Left ventricle myocardium superior (tissue), 1 donor: ENCODE measurements at places on chromosomes 3 and 15.

DNA sequence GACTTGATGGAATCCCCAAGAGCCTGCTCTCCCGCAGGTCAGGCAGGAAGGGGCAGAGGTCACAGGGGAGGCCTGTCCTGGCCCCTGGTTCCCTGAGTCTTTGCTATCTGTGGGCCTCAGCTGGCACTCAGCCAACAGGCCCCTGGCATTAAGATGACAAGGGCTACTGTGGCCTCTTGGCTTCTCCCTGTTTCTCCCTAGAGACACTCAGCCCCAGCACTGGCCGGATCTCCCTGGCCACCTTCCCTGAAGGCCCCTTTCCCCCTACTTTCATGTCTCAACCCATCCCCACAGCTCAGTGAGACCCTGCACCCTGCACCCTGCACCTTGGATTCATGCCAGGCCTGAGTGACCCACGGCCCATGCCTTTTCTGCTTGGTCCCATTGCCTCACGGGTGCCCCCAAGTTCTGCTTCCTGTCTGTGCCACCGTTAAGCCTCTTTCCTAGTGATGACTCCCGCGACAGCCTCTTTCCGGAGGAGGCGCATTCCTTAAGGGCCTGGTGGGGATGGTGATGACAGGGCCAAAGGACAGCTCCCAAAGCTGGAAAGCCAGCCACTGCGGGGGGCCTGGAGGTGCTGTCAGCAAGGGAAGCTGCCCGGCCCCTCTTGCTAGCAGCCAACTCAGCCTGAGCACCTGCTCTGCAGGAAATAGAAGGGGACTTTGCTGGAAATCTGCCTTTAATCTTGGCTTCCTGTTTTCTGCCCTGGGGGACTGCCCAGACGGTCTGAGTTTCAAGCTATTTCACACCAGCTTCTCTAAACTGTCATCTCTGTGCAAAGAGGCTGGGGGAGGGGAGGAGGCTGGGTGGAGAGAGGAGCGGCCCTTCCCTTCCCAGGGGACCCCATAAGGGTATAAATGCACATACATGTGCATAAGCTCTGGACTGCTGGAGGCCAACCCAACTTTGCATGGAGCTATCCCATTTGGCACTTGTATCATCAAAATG is 4.8 kb upstream of the CSK start:
- DNase-seq: peak; percentile 41

GRCh38 chr15:93118904-93119303 is 29.9 kb upstream of the RGMA start:
- DNase-seq: no peak

DNA sequence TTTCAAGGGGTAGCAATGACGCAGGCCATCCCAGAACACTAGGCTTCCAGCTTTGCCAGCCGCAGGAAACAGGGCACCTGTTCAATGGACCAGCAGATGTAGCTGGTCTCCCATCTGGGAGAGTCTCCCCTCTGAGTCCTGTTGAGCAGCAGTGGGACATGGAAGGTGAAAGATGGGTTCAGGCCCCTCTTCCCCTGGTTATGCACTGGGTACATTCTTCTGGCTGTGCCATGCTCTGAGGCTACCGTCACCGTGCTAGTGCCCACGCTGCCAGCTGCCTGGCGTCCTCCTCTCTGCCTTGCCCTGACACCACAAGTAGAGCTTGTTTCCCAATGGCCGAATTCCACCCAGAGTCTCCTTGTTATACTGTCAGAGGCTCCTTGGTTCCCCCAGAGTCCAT is 63.1 kb downstream of the TLE3 start:
- no peak for DNase-seq

- DNase-seq: no peak
Measured at GRCh38 chr3:49769286-49769915, 16.9 kb downstream of the IP6K1 start.

GRCh38 chr3:194686816-194687637 is 1.3 kb downstream of the FAM43A start:
- DNase-seq: peak; percentile 84

DNA sequence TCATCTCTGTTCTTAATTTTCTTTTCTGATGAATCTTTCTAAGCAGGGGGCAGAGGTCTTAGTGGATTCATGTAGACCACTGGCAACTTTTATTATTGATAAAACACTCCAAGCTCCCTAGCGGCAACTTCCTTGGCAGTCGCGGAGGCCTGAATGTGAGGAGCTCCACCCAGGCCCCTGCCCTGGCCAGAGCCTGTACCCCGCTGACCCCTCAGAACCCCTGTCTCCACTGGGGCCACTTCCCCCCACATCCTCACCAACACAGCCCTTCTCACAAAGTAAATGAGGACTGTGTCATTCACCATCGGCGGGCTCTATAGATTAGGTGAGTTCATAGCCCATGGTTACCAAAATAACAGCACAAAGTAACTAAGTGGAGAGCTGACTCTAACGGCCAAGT is 111.6 kb downstream of the TPRA1 start:
- DNase-seq: no peak

GRCh38 chr3:172913911-172914655 is 163.6 kb downstream of the ECT2 start:
- DNase-seq: no peak

GRCh38 chr15:101086394-101087171 is 165.3 kb downstream of the CHSY1 start:
- no peak for DNase-seq

- peak; percentile 82 for DNase-seq
Measured at GRCh38 chr3:52530918-52531826, 2.5 kb downstream of the NT5DC2 start.

GRCh38 chr3:115084686-115085085 is 62.4 kb downstream of the ZBTB20 start:
- DNase-seq: no peak

DNA sequence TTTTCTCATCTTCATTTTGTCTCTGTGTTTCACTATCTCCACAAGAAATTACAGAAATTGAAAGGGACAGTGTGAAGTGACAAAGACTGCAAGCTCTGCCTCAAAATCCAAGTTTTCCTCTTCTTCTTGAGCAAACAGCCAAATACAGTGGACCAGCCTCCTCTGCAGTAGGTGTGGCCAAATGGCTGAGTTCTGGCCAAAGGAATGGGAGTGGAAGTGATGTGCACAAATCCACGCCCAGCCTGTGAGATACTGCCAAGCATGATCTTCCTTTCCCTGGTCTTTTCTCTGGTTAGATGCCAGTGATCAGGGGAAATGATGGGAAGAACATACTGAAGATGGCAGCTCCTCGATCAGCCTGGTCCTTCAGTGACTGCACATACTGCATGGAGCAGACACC is 111.0 kb upstream of the CPNE4 start:
- DNase-seq: no peak

- no peak for DNase-seq
Measured at GRCh38 chr15:63930034-63930433, 96.3 kb upstream of the HERC1 start.

DNA sequence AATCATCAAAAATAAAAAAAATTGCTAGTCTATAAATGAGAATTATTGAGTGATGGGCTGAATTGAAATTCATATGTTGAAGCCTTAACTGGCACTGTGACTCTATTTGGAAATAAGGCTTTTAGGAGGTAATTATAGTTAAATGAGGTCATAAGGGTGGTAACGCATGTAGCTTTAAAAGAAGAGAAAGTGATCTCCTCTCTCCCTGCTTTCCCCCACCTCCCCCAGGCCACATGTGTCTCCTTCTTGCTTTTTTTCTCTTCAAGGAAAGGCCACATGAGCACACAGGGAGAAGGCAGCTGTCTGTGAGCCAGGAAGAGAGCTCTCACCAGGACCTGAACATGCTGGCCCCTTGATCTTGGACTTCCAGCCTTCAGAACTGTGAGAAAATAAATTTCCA is 48.2 kb upstream of the ARPP19 start:
- DNase-seq: no peak

DNA sequence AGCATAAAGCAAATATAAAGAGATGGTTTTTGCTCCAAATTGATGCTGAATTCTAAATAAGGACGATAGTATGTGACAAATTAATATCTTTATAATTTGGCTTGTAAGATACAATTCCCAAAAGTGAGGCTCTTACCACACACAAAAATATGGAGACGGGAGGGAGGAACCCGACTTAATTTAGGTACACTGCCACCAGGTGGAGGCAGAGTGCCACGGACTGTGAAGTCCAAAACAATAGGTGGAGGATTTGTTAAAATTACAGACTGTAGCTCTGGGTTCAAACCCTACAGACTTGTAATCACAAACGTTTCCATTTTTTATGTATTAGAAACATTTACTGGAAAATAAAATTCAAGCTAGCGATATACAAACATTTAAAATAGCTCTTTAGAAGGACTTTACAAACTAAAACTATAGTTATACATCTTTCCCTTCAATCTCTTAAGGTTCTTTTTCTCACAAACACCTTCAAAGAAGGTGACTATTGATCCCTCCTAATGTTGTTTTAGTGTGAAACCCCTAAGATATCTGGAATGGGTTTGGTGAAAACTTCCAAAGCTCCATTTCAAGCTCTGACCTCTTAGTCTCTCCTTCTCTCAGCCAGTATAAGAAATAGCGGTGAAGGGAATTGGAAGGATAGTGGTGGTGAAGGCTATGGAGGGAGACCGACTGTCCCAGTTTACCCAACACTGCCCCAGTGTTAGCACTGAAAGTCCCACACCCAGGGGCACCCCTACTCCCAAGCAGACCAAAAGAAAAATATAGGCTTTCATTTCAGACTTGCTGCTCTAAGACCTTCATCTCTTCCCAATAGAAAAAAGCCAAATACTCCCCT is 89.7 kb downstream of the AQP9 start:
- DNase-seq: peak; percentile 84

DNA sequence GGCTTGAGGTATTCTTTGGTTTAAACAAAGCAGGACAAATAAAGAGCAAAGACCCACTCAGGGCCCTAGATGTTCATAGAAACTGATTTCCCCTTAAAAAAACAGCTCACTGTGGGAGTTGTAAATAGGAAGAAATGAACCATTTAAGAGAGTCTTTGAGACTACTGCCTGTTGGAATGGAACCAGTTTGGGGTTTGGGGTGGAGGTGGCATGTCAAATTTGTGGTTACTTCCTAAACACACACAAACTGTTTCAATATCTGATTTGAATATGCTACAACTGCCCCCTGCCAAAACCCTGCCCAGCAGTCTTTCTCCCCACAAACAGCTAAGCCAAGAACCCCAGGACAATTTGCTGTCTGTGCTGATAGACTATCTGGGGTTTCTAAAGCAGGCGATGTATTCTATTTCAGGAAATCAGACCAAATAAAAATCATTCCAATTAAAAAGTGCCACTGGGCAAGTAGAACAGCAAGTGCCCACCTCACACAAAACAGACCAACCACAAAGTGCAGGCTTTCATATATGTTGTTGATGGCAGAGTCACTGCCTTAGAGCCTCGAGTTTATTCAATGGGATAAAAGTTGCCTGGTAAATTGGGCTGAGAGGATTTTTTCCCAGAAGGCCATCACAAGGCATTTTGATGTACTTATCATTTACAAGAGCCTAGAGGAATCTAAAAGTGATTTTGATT is 293.9 kb upstream of the PROK2 start:
- no peak for DNase-seq

DNA sequence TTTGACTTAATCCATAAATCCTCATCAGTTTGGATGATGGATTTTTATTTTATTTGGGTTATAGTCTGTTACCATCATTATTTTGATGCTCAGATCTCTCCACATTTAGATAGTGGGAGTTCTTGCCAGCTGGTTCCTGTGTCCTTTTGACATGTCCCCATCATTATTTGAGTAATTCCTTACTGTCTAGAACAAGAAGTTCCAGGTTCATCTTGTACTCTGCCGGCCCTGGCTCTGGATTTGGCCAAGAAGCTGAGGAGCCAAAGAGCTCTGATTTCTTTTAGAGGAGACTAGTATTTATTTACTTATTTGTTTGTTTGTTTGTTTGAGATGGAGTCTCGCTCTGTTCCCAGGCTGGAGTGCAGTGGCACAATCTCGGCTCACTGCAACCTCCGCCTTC is 54.3 kb downstream of the PTPRG start:
- no peak for DNase-seq

GRCh38 chr3:65776081-65776480 is 262.6 kb downstream of the MAGI1 start:
- DNase-seq: no peak

DNA sequence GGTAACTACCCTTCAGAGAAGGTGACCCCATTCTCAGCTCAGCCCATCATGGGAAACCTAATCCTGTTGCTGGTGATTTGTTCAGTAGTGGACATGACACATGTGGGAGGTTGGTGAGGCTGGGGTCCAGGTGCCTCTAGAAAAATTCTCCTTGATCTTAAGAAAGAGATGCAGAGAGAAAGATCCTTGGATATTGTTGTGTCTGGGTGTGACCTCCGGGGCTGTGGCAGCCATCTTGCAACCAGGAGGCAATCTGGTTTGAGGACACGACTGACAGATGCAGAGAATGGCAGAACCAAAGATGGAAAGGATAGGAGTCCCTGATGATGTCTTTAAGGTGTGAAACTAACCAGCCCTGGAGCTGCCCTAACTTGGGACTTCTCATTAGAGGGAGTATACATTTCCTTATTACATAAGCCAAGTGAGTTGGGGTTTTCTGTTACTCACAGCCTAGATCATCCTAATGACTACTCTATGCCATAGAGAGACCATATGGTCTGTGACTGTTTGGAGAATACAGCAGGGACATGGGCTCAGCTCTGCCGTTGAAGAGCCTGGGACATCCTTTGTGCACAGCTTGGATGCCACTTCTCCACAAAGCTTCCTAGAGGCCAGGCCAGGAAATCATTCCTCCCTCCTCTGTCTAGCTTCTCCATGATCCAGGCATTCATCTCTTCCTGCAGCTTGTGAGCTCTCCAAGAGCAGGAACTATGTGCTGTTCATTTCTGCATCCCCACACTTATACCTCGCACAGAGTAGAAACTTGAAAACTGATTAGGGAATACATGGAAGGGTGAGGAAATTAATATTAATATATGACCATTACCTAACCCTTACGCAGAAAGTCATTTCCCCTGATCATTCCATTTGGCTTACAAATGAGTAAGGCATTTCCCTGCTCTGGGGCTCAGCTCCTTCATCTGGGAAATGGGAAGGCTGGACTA is 45.9 kb downstream of the HRH1 start:
- no peak for DNase-seq

GRCh38 chr15:81268881-81269601 is 54.9 kb downstream of the STARD5 start:
- no peak for DNase-seq

DNA sequence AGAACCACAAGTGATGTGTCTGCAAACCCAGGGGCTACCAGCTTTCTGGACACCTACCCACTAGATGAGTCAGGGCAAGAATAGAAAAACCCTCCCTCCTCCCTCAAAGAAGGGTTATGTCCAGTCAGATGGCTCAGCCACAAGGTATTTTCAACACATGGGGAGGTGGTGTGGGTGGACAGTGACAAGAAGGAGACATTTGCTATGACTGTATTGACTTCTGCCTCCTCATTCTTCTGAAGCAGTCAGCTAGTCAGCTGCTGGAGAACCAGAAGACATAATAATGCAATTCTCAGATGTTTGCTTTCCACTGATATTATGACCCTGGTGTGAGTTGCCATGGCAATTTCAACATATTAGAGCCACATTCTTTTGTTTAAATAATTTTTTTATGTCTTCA is 66.7 kb upstream of the GOLGA8B start:
- DNase-seq: no peak

GRCh38 chr15:52295421-52296001 is at the start of gene MYO5C:
Gene MYO5C (minus strand): TSS chr15:52295804. CDS start chr15:52295636, 168 bp downstream.
- DNase-seq: peak; percentile 89
